ENCODE measurements at places on chromosomes 4 and X.

GRCh38 chr4:122508083-122508482, 51.6 kb upstream of the IL2 start:
- no peak for DNase-seq

DNA sequence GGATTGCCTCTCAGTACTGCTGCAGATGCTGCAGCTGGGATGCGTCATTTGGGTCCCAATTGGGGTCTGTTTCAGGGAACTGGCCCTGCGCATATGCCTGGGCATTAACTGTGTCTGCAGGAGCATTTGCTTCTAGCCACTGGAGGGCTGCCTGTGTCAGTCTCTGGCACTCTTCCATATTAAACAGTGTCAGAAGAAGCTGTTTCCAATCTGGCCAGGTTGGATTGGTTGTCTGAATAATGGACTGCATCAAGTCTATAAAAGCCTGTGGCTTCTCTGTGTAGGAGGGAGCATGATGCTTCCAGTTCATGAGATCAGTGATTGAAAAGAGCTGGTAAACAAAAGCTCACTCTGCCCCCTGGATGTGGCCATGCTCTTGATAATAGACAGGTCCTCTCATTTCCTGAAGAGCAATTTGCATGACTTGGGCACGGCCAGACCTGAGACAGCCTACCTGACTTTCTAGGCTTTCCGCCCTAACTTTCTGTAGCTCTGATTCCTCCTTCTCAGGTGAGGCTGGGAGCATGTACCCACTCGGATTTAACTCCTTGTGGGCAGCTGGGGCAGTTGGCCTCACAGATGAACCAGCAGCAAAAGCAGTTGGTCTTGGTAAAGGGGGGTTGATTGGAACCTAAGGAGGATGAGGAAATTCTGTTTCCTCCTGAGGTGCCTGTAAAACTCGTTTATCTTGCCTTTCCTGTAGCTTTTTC, 29.2 kb downstream of the SULT1E1 start:
- no peak for DNase-seq

GRCh38 chr4:118765399-118765798, 70.5 kb downstream of the SEC24D start:
- no peak for DNase-seq

DNA sequence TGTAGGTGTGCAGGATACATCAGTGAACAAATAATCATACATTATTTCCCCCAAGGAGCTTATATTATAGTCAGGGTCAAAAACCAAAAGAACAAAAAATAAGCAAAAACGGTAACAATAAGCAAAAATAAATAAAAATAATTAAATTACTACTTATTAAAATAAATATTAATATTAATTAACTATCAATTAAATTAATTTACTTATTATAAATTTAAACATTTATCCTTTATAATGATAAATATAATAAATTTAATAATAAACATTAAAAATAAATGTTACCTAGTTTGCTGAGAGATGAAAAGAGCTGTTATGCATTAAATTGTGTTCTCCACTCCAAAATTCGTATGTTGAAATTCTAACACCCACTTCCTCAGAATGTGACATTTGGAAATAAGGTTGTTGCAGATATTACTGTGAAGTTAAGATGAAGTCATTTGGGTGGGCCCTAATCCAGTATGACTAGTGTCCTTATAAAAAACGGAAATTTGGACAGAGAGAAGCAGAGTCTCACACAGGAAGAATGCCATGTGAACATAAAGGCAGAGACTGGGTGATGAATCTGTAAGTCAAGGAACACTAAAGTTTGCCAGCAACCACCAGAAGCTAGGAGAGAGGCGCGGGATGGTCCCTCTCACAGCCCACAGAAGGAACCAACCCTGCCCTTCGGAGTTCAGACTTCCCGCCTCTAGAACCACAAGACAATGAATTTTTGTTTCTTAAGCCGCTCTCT, 67.2 kb upstream of the IBSP start:
- DNase-seq = no peak

DNA sequence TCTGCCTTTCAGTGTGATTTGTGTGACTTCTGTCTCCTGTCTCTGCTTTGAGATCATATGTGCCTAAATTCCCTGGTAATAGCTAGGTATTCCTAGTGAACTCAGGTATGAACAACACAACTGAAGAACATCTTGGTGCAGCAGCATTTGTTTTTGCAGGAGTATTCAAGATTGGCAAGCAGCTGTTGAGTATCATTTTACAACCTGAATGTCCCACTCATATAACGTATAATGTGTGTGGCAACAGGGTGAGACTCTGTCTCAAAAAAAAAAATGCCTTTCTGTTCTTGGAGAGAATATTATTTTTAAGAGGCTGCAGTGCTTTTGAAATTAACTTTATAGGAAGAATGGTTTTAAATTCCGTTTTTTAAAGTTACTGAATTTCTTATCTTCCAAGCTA, 7.7 kb downstream of the LSM6 start:
- DNase-seq = no peak
